ENCODE measurements at places on chromosomes 4 and X. TPM values are rescaled to one million over a fixed set of nuclear protein-coding genes. Genes with fewer than 3 reads are reported as not detected.

Gene NAA10
- 186 TPM for polyA plus RNA-seq

Gene RASGEF1B
- polyA plus RNA-seq = 3.7 TPM

Gene NUP62CL
- 20.5 TPM for polyA plus RNA-seq

Gene RFC1
- 24.2 TPM for polyA plus RNA-seq

Gene POU4F2
- polyA plus RNA-seq = not detected

Gene SLC34A2
- polyA plus RNA-seq = 1.8 TPM

Gene DNAJB14
- 24.6 TPM for polyA plus RNA-seq

GRCh38 chrX:148691456-148691855 is 191.0 kb downstream of the AFF2 start:
- H3K27ac ChIP-seq = no peak overlapping the region
- no peaks in the 10 kb centered on the region for H3K4me1 ChIP-seq
- no peak overlapping the region for H3K4me3 ChIP-seq
- H3K27me3 ChIP-seq = no peaks in the 10 kb centered on the region
- no peak for DNase-seq

DNA sequence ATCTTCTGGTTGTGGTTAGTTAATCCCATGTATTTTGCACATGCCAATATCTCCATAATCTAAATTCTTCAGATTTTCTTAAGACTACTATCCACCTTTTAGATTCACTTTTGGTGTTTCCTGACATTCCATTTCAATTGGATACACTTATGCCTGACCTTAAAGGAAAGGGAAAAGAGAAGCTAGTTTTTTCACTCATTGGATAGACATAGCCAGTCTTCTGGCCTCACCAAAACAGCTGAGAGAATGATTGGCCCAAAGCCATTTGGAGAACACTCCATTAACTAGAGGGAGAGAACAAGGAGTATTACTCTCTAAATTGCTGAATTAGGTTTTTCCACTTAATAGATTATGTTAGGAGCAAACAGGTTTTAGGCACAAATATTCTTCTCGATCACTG is 4.0 kb downstream of the PRPS1 start:
- no peaks in the 10 kb centered on the region for H3K27me3 ChIP-seq
- DNase-seq = no peak
- H3K4me1 ChIP-seq = peaks cover 10% of the 10 kb centered on the region
- no peaks in the 10 kb centered on the region for H3K36me3 ChIP-seq
- H3K4me3 ChIP-seq = no peak overlapping the region

DNA sequence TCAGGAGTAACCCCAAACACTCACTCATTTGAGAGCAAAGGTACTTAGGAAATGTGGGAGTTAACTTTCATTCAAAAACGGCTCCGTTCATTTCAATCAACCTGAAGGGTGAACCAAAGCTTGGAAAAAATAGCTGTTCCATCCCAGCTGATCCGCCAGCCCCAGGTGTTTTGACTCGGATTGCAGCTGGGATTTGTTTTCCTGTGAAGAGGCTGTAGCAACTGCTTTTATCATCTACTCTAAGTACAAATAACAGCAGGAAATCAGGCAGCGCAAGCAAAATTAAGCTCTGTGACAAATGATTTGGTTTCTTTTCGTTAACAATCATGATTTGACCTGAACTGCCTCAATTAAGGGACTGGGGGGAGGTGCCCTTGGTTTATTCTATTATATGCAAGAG is 154.7 kb downstream of the BEND2 start:
- H3K36me3 ChIP-seq = no peaks in the 10 kb centered on the region
- no peak overlapping the region for H3K27ac ChIP-seq
- H3K27me3 ChIP-seq = no peaks in the 10 kb centered on the region
- no peaks in the 10 kb centered on the region for H3K4me1 ChIP-seq

DNA sequence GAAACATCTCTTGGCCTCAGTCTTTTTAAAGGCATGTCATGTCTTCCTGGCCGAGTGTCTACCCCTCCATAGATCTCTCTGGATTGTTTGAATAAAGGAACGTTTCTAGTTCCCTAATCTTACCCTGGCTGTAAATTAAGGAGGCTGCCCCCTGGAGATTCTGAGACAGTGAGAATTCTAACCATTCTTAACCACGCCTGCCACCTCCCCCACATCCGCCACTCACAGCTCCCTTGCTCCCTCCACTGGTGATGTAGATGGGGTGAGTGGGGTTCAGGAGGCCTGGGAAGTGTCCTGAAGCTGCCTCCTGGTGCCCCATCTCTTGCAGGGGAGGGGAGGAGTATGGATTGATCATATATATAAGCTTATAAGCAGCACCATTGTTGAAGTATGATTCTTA is 48.0 kb upstream of the TRIM2 start:
- H3K27me3 ChIP-seq = peaks cover 19% of the 10 kb centered on the region
- H3K4me3 ChIP-seq = no peak overlapping the region
- peak; percentile 22 for DNase-seq
- no peak overlapping the region for H3K27ac ChIP-seq

GRCh38 chr4:77010841-77011354 is 61.3 kb downstream of the SEPTIN11 start:
- no peak for DNase-seq
- no peaks in the 10 kb centered on the region for H3K27me3 ChIP-seq
- H3K36me3 ChIP-seq = peaks cover 7% of the 10 kb centered on the region
- H3K4me3 ChIP-seq = no peak overlapping the region
- no peak overlapping the region for H3K27ac ChIP-seq

DNA sequence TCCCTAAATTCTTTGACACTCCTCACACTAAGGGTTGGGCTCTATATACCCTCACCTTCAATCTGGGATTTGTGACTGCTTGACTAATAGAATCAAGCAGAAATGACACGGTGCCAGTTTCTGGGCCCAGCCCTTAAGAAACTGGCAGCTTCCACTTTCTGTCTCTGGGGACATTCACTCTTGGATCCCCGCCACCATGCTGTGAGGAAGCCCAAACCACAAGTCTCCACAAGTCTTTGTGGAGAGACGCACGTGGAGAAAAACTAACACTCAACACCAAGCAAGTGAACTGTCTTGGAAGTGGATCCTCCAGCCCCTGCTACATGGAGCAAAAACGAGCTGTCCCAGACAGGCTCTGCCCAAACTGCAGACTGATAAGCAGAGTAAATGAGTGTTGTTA is 1.1 kb upstream of the EDNRA start:
- DNase-seq = peak; percentile 96
- H3K4me1 ChIP-seq = peaks cover 9% of the 10 kb centered on the region
- no peaks in the 10 kb centered on the region for H3K36me3 ChIP-seq
- H3K27me3 ChIP-seq = no peaks in the 10 kb centered on the region
- H3K4me3 ChIP-seq = no peak overlapping the region

DNA sequence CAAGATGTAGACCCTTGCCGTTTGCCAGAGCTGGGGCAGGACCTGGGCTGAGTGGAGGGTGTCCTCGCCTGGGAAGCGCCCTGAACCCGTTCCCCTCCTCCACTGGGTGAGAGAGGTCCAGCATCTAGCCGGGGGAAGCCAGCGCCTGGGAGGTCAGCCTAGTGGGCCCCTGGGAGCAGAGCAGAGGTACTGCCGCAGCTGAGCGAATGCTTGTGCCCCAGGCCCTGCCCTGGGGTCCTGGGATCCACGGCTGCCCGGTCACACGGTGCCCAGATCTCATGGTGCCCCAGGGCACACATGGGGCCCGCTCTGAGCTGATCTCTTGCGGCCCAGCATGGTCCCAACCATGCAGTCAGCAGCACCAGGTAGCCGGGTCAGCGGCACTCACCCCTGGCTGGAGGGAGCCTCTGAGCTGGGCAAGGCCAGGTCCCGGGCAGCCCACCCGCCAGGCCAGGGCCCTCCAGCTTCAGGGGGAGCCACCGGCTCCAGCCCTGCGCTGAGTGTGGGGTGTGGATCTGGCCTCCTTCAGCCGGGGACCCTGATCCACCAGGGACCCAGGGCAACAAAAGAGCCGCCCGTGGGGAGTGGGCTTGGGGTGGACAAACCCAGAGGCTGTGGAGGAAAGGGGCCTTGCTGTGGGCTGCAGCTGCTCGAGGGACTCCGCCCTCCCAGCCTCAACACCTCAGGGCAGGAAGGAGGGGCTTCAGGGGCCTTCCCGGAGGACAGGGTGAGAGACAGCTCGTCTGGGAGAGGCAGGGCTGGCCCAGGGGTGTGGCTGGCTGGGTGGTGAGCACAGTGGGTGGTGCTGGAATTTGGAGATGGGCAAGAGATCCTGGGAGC is 4.1 kb upstream of the CPLX1 start:
- H3K27ac ChIP-seq = no peak overlapping the region
- peaks cover 40% of the 10 kb centered on the region for H3K27me3 ChIP-seq
- H3K4me3 ChIP-seq = no peak overlapping the region
- no peaks in the 10 kb centered on the region for H3K36me3 ChIP-seq
- no peak for DNase-seq

DNA sequence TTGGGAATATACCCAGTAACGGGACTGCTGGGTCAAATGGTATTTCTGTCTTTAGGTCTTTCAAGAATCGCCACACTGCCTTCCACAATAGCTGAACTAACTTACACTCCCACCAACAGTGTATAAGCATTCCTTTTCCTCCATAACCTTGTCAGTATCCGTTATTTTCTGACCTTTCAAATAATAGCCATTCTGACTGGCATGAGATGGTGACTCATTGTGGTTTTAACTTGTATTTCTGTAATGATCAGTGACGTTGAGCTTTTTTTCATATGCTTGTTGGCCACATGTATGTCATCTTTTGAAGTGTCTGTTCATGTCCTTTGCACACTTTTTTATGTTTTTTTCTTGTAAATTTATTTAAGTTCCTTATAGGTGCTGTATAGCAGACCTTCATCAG is 81.2 kb downstream of the ADAM29 start:
- no peaks in the 10 kb centered on the region for H3K4me1 ChIP-seq
- H3K27me3 ChIP-seq = no peaks in the 10 kb centered on the region
- no peaks in the 10 kb centered on the region for H3K36me3 ChIP-seq
- no peak for DNase-seq
- H3K4me3 ChIP-seq = no peak overlapping the region

- no peaks in the 10 kb centered on the region for H3K4me1 ChIP-seq
- H3K27me3 ChIP-seq = no peaks in the 10 kb centered on the region
- DNase-seq = peak; percentile 28
- no peak overlapping the region for H3K27ac ChIP-seq
- no peaks in the 10 kb centered on the region for H3K36me3 ChIP-seq
Observed at GRCh38 chrX:132900633-132901293, 57.7 kb downstream of the HS6ST2 start.

GRCh38 chr4:183411291-183411861 is 33.1 kb upstream of the CDKN2AIP start:
- H3K4me1 ChIP-seq = no peaks in the 10 kb centered on the region
- H3K4me3 ChIP-seq = no peak overlapping the region
- H3K36me3 ChIP-seq = no peaks in the 10 kb centered on the region

DNA sequence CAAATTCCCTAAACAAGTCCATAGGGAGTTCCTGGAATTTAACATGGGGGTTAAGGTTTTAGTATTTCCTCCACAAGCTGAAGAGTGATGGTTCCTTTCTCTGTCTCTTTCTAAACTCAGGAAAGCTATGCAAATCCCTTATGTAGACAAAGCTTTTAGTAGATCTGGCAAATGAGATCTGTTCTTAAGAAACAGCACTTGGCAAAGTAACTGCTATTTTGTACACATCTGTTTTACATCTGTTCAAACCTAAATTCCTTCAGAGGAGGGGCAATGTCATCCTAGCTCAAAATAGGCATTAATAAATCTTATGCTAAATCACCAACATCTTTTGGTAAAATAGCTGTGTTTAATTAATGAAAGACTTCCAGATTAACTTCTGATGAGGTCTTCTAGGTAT is 137.8 kb upstream of the TBC1D9 start:
- no peaks in the 10 kb centered on the region for H3K4me1 ChIP-seq
- no peak overlapping the region for H3K4me3 ChIP-seq
- no peaks in the 10 kb centered on the region for H3K27me3 ChIP-seq
- no peak for DNase-seq
- H3K36me3 ChIP-seq = no peaks in the 10 kb centered on the region

- peak; percentile 19 for DNase-seq
- H3K27me3 ChIP-seq = peaks cover 12% of the 10 kb centered on the region
- peak overlapping the region; percentile 10 for H3K4me3 ChIP-seq
- no peaks in the 10 kb centered on the region for H3K4me1 ChIP-seq
- H3K27ac ChIP-seq = no peak overlapping the region
- no peaks in the 10 kb centered on the region for H3K36me3 ChIP-seq
Observed at GRCh38 chrX:68686097-68686977, 38.9 kb downstream of the STARD8 start.

DNA sequence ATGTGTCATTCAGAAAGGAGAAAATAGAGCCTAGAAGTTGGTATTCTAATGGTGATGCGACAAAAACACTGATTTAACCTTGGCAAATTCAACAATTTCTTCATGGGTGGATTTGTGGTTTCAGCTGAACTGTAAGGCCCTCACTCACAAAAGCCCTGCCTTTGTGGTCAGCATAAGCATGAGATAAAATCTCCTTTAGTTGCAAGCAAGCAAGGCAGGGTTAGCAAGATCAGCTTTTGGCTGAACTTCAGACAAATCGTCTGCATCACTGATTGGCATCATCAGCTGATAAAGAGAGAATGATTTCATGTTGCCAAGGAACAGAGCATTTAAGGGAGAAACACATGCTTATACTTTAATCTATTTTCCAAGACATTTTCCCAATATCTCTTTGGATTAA is 2582.2 kb downstream of the PCDH7 start:
- DNase-seq = no peak
- no peaks in the 10 kb centered on the region for H3K27me3 ChIP-seq
- H3K4me1 ChIP-seq = no peaks in the 10 kb centered on the region
- H3K36me3 ChIP-seq = no peaks in the 10 kb centered on the region
- no peak overlapping the region for H3K4me3 ChIP-seq
- H3K27ac ChIP-seq = no peak overlapping the region

- no peak overlapping the region for H3K27ac ChIP-seq
- H3K36me3 ChIP-seq = no peaks in the 10 kb centered on the region
- no peaks in the 10 kb centered on the region for H3K27me3 ChIP-seq
- peaks cover 2% of the 10 kb centered on the region for H3K4me1 ChIP-seq
- H3K4me3 ChIP-seq = no peak overlapping the region
Observed at GRCh38 chr4:27176400-27176799, 315.8 kb downstream of the STIM2 start.

GRCh38 chrX:67346225-67346624 is 197.6 kb upstream of the AR start:
- no peaks in the 10 kb centered on the region for H3K36me3 ChIP-seq
- H3K4me1 ChIP-seq = no peaks in the 10 kb centered on the region
- H3K4me3 ChIP-seq = no peak overlapping the region
- no peak for DNase-seq
- H3K27me3 ChIP-seq = no peaks in the 10 kb centered on the region
- H3K27ac ChIP-seq = no peak overlapping the region

- H3K27me3 ChIP-seq = no peaks in the 10 kb centered on the region
- DNase-seq = no peak
- H3K4me1 ChIP-seq = peaks cover 48% of the 10 kb centered on the region
Observed at GRCh38 chr4:139764686-139765310, 99.2 kb downstream of the MGST2 start.

GRCh38 chr4:108830509-108831244 is 67.8 kb upstream of the ETNPPL start:
- no peak overlapping the region for H3K4me3 ChIP-seq
- no peaks in the 10 kb centered on the region for H3K27me3 ChIP-seq
- H3K4me1 ChIP-seq = peaks cover 31% of the 10 kb centered on the region
- peak overlapping the region; percentile 79 for H3K27ac ChIP-seq

GRCh38 chr4:127503111-127503510 is 129.6 kb upstream of the INTU start:
- DNase-seq = no peak
- no peak overlapping the region for H3K4me3 ChIP-seq
- H3K27ac ChIP-seq = no peak overlapping the region
- H3K4me1 ChIP-seq = peaks cover 8% of the 10 kb centered on the region
- H3K36me3 ChIP-seq = no peaks in the 10 kb centered on the region

- H3K27me3 ChIP-seq = no peaks in the 10 kb centered on the region
- DNase-seq = peak; percentile 89
- peaks cover 18% of the 10 kb centered on the region for H3K4me1 ChIP-seq
- no peaks in the 10 kb centered on the region for H3K36me3 ChIP-seq
Observed at GRCh38 chr4:176981551-176981950, 188.8 kb upstream of the VEGFC start.

All from cardiac muscle cell (in vitro differentiated cells and primary cell).